ENCODE measurements at places on chromosomes 12 and 14.
A peak's percentile ranks its signal among the peaks of the same experiment; 100 is the strongest.

GRCh38 chr14:89251061-89251460 is 166.0 kb downstream of the FOXN3 start:
- DNase-seq = no peak

DNA sequence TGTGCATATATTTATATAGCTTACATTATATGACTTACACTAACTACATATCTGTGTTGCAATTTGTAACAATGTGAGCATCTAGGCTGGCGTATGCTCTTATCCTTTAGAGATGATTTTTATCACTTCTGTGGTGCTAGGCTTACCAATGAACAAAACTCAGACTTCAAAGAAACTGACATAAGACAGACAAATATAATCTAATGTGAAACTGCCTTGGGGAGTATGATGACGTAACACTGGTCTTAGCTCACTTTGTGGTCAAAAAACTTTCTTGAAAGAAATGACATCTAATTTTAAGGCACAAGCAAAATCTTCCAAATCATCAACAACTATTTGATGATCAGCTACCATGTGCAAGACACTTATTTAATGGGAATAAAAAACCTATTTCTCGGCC is 50.0 kb downstream of the SOX5 start:
- no peak for DNase-seq

GRCh38 chr12:91230841-91231240 is 48.2 kb upstream of the DCN start:
- no peak for DNase-seq

DNA sequence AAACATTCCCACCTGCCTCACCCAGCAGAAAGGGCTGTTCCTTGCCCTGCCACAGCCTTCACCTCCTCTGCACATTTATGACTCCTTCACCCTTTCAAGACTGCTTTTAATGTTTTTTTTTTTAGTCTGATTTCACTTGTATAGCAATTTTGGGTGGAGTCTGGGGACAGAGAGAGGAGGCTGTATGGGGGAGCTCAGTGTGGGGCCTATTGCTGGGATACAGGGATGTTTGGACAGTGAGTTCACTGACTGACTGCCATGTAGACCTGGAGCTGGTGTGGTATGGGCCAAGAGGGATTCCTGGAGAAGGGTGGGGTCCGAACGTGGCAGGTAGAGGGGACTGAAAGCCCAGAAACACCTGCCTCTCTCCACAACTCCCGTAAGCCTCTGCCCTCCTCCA is 1.9 kb upstream of the KRT85 start:
- no peak for DNase-seq

GRCh38 chr14:104363891-104364760 is 215.4 kb upstream of the C14orf180 start:
- no peak for DNase-seq

DNA sequence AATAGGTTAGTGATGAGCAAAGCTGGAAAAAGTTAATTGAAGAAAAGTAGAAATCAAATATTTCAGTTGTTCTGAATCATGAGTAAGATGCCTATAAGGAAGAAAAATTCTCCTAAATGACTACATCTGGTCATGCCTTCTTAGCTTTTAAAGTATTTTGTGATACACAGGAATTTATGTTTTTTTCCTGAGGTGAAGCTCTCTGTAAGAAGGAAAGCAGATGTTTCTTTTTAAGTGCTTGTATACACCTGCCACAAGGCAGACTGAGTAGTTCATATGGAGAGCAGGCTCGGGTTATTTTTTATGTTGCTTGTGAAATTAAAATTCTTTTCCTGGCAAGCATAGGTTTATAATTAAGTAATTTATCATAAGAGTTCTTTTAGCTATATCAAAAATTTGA is 275.2 kb downstream of the RAD51B start:
- no peak for DNase-seq

GRCh38 chr14:77475432-77476115 is 17.7 kb downstream of the AHSA1 start:
- no peak for DNase-seq

GRCh38 chr14:70318635-70319013 is 40.9 kb downstream of the COX16 start:
- DNase-seq = no peak

DNA sequence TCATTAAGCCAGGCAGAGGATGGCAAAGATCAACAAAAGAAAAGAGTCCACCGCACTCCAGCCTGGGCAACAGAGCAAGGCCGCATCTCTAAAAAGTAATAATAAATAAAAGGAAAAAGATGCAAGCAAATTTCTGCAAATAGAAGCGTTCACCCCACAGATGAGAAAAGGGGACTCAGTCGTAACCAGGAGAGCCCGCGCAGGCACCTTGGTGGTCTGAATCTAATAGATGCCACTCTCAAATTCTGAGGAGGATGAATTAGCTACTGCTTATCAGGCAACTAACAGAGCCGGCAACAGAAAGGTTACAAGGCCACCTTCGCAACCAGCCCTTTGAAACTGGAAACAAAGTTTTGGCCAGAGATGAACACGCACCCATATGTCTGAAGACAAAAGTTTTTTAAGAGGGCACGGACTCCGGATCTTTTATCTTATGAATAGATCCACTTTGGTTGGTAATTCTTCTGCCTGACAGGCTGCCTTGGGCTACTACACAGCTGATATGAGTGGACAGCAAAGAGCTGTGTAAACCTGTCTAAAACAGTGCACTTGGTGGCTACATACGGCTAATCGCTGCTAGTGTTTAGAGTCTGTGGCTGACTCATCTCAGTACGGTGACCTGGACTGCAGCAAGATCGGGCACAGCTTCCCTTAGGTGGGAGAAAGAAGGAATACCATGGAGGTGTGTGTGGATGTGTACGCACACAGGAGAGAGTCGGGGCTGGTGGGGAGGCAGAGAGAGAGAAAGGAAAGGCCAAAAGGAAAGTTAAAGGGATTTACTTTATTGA is 32.9 kb upstream of the TTC7B start:
- no peak for DNase-seq

GRCh38 chr14:94100847-94101246 is 9.7 kb upstream of the IFI27 start:
- no peak for DNase-seq

- no peak for DNase-seq
Observed at GRCh38 chr14:67719866-67720265, 18.2 kb downstream of the RDH12 start.

DNA sequence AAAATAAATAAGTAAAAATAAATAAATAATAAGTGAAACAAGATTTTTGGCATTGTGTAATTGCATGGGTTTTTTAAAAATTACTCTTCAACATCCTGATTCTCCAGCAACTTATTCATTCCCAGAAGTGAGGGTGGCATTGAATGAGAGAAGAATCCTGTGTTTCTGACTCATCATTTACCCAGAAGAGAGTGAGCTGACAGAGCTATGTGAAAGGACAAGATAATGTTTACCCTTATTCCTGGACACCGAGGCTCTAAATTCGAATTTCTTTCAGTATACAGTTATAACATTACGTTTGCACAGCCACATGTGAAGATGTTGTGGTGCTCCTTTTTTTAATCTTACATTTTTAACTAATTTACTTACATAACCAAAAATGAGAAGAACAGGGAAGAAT is 36.4 kb downstream of the BBS10 start:
- no peak for DNase-seq

DNA sequence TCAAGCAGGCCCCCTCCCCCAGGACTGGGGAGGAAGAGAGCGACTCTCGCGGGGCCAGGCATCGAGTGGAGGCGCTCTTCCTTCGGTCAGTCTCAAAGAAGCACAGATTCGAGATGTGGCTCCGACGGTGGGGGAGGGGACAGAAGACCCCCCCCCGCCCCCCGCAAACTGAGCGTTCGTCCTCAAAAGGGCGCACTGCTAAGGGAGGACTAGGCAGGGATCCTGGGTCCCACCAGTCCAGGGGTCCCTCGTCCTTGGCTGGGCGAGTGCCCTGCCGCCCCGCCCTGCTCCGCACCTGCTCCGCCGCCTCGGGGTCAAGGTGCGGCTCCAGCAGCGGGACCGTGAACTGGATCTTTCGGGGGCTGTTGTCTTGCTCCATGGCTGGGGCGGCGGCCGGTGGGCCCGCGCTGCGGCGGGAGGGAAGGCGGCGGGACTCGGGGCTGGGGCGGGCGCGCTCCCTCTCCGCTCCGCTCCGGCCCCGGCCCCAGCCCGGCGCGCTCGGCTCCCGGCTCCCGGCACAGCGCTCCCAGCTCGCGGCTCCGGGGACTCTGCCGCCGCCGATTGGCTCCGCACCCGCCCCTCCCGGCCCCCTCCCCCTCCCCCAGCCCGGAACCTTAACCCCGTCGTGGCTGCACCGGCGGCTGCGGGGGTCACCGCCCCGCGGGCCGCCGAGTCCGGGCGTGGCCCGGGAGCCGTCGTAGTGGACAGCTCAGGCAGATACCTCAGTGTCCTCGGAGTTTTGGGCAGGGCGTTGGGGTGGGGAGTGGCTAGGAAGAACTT is at the start of gene PPP1R1A:
TSS of gene PPP1R1A (minus strand) at position 550 of the 780 bp plus-strand sequence. CDS start at position 379, 171 bp downstream.
- peak; percentile 4 for DNase-seq

- DNase-seq = no peak
Observed at GRCh38 chr12:115322275-115322674, 638.3 kb upstream of the TBX3 start.

DNA sequence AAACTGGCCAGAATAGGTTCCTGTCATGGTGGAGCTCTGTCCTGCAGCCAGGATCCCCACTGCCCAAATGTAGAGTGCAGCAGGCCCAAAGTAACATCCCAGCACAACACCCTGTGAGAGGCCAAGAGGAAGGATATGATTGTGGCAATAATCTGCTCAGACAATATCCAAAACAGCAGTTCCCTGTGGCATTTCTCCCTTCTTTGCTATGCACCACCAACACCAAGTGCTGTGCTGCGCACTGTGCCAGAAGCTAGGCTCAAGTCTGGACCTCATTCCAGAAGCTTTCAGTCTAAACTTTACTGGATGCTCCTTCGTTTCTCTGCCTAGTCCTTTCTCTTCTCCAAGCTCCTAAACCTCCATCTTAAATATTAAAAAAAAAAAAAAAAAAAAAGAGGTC is 33.4 kb downstream of the SLC11A2 start:
- DNase-seq = no peak
